HT1080 (cell line): ENCODE measurements at places on chromosomes 1 and 21.

GRCh38 chr1:184489908-184490307 is 103.1 kb downstream of the C1orf21 start:
- no peak for DNase-seq

- DNase-seq, result no peak
These were observed 62.7 kb downstream of the ZNF684 start for GRCh38 chr1:40594187-40594531.

GRCh38 chr1:61435226-61435625 is 289.7 kb downstream of the TM2D1 start:
- no peak for DNase-seq

DNA sequence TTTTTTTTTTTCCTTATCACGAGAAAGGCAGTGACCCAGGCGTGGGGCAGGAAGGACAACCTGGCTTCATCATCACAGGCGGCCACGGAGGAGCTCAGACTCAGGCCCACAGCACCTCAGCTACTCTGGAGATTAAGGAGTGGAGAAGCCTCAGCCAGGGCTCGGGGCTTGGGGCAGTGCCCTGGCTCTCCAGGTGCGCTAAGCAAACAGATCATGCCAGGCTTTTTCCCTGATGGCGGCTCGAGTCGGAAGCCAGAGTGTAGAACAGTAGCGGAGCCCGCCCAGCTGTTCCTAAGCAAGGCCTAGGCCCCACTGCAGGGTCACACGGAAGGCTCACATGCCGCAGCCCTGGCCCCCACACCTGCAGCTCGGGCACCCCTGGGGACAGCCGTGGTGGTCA is 70.7 kb downstream of the AGPAT3 start:
- no peak for DNase-seq

DNA sequence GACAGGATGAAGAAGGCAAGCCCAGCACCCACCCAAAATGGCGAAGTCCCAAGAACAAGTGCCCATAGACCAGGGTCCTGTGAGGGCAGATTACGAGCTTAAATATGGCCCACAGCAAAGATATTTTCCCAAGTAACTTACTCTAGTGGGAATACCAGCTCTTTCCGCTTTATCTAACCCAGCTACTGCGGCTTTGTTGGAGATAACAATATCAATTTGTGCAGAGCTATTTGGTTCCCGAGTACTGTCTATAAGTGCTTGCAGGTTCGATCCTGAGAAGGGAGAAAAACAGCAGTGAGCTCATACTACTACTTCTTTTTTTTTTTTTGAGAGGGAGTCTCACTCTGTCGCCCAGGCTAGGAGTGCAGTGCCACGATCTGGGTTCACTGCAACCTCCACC is 14.3 kb upstream of the DNAJC28 start:
- no peak for DNase-seq

- DNase-seq, result peak; percentile 51
These were observed 96.7 kb upstream of the TRABD2B start for GRCh38 chr1:48093696-48094528.

DNA sequence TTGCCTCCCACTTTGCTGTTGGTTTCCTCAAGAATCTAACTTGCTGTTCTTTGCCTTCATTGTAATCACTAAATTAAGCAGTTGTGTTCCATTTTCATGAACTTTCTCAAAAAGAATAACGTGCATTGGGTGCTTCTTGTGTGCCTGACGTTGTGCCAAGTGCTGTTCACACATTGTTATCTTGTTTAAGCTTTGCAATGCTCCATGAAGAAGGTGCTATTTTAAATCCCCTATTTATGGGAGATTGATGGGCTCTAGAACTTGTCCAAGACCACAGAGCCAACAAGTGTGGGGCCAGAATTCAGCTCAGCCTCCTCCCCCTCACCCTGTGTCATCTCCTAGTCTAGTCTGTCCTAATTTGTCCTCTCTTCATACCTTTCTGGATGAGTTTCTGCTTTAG is 199.8 kb downstream of the C1orf94 start:
- no peak for DNase-seq

GRCh38 chr21:32538147-32538792 is 47.1 kb downstream of the TCP10L start:
- no peak for DNase-seq

DNA sequence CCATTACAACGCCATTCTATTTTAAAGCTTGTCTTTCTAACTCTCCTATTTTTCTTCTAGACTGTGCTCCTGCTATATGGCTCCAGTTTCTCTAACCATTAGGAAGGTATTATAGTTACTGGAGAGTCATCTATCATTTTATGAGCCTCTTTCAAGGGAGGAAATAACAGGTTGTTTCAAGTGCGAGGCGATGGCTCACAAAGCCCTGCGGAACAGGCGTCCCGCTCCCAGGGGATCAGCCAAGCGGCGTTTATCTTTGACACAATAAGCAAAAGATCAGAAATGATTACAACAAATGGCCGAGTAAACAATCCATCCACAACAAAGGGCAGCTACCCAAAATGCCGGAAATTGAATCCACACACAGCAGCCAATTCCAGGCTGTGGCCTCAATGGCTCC is 249.5 kb upstream of the POU3F1 start:
- DNase-seq, result no peak

GRCh38 chr1:62280150-62280549 is 39.1 kb downstream of the KANK4 start:
- DNase-seq, result no peak

GRCh38 chr1:24364975-24365678 is 46.0 kb downstream of the GRHL3 start:
- peak; percentile 95 for DNase-seq

GRCh38 chr1:219560856-219561255 is 52.0 kb downstream of the ZC3H11B start:
- DNase-seq, result no peak

DNA sequence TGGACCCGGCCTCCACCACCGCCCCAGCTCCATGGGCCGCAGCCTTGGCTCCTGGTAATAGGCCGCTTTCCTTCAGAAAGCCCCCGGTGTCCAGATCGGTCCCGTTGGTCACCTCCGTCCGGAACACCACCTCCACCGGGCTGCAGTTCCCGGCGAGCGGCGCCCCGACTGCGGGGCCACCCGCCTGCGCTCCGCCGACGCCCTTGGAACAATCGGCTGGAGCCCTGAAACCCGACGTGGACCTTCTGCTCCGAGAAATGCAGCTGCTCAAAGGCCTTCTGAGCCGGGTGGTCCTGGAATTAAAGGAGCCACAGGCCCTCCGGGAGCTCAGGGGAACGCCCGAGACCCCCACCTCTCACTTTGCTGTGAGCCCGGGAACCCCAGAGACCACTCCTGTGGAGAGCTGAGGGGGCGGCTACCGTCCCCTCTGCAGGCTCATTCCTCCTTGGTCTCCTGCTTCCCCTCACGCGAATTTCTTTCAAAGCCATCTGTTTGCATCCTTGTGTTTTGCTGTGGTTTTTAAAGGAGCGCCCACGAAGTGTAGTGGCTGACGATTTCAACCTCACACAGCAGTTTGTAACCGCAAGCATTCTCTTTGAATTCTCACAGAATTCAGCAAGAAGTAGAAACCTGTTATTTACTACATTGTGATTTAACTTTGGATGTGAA is 6.0 kb downstream of the FCRLB start:
- peak; percentile 59 for DNase-seq

GRCh38 chr1:182785181-182785580 is 4.4 kb upstream of the NPL start:
- no peak for DNase-seq

GRCh38 chr1:181452746-181453145 is 30.6 kb upstream of the CACNA1E start:
- no peak for DNase-seq

- DNase-seq, result no peak
These were observed 672.4 kb upstream of the TMPRSS15 start for GRCh38 chr21:19076031-19076430.

GRCh38 chr1:234529095-234529949 is 50.3 kb upstream of the TARBP1 start:
- DNase-seq, result no peak

DNA sequence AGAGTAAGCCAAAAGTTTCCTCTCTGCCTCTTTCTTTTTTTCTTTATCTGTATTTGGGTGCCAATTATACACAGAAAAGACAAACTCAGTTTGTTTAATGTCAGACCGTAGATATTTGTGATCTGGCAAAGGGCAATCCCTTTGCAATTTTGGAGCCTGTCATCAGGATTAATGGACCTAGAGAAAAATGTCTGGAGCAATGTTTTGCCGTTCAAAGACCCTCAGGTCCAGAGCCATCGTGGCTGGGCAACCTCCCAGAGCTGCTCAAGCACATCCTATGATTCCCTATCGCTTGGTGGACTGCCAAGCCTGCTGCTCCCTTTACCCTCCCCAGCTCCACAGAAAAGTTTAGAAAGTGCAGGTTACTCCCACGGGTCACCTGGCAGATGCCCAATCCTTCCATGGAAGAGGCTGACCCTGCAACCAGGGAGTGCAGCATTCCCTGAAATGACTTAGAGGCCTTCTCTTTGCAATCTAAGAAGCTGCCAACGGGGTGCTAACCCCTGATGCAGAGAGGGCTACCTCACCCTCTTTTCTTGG is 112.5 kb upstream of the NGF start:
- DNase-seq, result no peak
